ENCODE measurements at places on chromosomes 4 and X.

DNA sequence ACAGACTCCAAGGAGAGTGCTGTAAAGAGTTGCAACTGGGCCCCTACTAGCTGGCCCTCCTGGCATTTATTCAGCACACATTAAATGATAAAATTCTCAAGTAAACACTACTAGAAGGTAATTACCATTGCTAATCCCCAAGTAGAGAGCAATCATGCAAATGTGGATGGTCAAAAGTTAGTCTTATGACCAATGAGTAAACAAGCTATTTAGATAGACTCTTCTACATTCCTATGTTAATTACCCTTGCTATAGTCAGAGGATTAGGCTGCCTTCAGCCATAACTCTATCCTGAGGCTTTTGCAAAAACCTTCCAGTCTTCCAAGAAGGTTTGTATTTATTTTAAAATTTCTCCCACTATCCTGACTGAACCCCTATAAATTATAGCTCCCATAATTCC lies 28.3 kb upstream of the HPGD start:
- no peak for DNase-seq

GRCh38 chr4:38308728-38309311 lies 348.6 kb downstream of the PTTG2 start:
- DNase-seq: no peak

DNA sequence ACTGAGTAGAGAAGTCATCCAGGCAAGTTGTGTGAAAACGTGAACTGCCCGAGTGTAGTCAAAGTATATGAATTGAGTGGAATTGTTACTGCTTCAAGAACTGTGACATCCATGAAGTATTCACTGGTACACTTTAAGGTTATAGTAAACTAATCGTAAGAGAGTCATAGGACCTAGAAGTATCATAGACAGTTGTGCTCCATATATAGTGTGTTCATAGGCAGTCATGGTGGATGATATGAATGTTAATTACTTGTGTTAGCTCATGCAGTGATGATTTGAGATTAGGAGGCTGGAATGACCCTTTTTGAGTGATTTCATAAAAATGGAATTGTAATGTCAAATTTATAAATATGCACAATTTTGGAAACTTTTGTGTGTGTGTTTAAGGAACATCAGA lies 81.3 kb upstream of the TLR2 start:
- no peak for DNase-seq

DNA sequence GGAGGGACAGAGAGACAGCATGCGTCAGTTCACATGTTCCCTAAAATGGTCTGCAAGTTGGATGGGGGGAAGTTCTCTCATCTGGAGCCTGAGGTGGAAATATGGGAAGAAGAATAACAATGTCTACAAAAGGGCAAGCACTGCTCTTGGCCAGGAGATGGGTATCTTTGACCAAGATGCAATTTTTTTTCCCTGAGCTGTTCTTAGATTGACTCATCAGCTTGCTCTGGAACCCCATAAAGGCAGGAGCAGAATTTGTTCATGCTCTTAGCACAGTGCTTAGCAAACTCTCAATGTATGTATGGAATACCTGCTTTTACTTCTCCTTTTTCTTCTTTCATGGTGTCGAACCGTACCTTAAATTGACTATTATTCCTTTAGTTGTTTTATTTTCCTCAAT lies 90.5 kb upstream of the ZNF827 start:
- no peak for DNase-seq

- DNase-seq: no peak
These were observed 611.7 kb downstream of the STIM2 start for GRCh38 chr4:27472364-27472763.

GRCh38 chrX:1486177-1486576 lies 33.5 kb upstream of the ASMTL start:
- no peak for DNase-seq

DNA sequence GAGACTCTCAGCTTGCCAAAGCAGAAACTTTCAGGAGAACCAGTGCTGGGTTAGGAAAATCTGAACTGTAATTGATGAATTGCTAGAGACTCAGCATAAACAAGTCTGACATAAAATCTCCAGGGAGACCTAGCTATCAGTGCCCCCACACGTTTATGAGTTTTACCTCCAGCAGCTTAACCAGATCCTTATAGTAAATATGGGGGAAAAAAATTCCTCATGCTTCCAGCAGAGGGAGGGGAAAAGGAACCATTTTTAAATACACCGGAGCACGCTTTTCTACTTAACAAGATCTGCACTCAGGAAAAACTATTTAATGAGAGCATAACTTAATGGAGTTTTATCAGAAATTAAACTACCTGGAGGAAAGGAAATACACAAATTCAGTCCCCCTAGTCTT lies 1040.7 kb upstream of the INTU start:
- no peak for DNase-seq

GRCh38 chr4:172356016-172356415 lies 542.8 kb downstream of the GALNTL6 start:
- no peak for DNase-seq

GRCh38 chrX:133306316-133306715 lies 88.2 kb upstream of the TFDP3 start:
- DNase-seq: no peak

DNA sequence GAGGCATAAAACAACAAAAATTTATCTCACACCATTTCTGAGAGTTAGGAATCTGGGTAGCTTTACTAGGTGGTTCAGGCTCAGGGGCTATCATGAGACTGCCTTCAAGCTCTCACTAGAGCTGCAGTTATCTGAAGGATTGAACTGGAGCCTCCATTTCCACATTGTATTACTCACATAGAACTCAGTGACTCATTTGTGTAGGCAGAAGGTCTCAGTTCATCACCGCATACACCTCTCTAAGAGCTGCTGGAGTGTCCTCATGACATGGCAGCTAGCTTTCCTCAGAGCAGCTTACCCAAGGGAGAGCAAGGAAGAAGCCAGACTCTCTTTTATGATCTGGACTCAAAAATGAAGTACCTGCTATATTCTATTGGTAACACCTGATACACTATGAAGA lies 389.2 kb downstream of the IQCM start:
- DNase-seq: no peak

- DNase-seq: no peak
These were observed 2.8 kb upstream of the SULT1B1 start for GRCh38 chr4:69763233-69763632.

GRCh38 chr4:176413171-176413570 lies 93.4 kb downstream of the SPCS3 start:
- no peak for DNase-seq

DNA sequence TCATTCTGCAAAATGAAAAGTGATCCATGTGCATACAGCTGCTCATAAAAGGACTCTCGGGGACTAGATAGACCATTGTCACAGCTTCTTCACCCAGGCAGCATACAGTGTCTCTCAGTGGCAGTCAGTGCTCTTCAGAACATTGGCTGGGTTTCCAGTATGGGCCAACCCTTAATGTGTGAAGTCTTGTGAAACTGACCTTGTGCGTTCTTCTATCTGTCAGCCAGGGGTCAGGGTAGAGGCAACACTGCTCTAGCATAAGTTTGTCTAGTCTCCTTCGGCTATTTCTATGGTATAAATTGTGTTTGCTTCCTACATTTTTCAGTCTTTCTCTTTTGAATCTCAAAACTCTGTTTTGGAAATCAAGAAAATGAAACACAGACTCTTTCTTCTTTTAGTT lies 37.0 kb upstream of the SMIM31 start:
- DNase-seq: no peak

DNA sequence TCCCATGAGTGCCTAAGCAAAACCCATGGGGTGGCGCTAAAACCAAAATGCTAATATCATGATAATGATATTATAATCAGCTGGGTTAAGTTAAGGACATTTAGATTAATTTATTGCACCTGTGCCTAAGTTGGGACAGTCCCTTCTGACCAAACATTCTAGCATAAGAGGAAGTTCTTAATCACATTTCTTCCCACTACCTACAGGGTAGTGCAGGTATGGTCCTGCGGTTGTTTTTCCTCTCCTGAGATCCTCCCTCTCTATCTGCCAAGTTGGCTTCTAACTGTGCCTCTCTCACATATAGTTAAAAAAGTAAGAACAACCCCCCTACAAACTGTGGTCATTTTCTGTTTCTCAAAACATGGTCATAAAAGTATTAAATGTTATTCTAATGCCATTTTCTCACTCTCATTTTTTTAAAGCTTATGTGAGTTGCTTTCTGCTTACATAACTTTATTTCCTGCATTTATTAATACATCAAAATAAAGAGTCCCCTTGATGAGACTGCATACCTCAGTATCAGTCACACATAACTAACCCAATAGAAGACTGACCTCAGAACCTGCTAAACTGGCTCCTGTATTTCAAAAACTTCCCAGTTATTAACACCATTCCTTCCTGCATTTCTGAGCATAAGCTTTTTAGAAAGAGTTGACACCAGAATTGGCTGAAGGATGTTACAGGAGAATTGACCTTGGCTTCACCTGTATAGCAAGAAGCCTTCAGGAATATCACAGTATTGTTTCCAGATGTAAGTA lies 1332.5 kb downstream of the FSTL5 start:
- DNase-seq: peak; percentile 31

GRCh38 chr4:15336410-15337167 lies 91.2 kb upstream of the C1QTNF7 start:
- no peak for DNase-seq

DNA sequence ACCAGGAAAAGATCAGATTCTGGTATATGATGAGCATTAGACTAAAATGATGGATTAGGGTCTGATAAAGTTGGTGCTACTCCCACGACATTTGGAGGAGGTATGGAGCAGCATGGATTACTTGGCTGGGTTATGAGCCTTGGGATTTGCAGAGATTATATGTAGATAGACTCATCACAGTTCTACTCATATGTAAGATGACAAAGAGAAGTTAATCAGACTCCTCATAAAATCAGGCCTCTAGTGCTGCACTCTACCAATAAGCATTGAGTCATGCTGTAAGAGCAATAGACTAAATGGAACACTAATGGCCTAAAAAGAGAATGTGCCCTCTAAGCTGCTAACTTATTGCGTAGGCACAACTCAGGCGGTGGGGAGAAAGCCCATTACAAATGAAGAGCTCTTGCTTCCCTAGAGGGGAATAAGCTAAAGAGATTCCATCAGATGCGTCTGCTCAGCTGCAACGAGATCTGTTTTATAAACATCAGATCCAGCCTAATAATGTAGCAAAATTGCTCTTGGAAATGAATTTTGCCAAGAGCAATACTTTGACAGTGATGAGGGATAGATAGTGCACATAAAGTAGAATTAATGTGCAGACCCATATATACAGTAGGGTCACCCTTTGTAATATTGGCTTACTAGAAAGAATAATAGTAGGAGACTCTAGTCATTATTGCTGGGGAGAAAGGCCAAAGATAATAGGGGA lies 17.5 kb downstream of the LIAS start:
- no peak for DNase-seq

- DNase-seq: no peak
These were observed 38.5 kb downstream of the MAGEB5 start for GRCh38 chrX:26254436-26254835.

DNA sequence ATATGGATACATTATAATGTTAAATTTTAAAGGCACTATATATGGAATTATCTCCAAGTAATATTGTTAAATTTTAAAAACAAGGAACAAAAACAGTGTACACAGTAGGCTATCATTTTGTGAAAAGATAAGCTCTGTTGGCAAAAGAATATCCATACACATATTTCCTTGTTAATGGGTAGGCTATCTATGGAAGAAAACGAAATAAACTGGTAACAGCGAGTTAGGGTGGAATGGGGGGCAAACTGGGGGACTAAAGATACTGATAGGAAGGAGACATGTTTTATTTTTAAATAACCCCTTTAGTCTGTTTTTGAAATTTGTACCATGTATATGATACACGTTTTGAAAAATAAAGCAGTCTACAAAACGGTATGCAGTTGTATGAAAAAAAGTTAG lies 3.6 kb upstream of the TSPAN5 start:
- DNase-seq: no peak

- no peak for DNase-seq
These were observed 15.1 kb downstream of the MCF2 start for GRCh38 chrX:139692908-139693307.

GRCh38 chr4:13903061-13903460 lies 275.5 kb upstream of the BOD1L1 start:
- no peak for DNase-seq

DNA sequence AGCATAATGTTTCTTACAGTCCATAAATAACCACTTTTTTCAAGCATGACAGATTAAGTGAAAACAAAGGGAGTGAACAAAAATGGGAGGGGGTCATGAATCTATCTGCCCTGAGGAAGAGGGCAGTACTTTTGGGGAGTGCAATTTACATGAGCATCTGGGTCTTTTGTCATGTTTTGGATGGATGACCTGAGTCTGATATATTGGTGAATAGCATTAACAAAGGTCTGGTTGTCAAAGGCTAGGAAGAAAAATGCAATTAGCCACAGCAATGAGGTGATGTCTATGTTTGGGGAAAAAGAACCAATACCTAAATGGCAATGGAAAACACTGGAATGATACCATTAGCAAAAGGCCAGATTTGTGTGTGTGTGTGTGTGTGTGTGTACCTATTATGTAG lies 15.1 kb upstream of the MAD2L1 start:
- no peak for DNase-seq

DNA sequence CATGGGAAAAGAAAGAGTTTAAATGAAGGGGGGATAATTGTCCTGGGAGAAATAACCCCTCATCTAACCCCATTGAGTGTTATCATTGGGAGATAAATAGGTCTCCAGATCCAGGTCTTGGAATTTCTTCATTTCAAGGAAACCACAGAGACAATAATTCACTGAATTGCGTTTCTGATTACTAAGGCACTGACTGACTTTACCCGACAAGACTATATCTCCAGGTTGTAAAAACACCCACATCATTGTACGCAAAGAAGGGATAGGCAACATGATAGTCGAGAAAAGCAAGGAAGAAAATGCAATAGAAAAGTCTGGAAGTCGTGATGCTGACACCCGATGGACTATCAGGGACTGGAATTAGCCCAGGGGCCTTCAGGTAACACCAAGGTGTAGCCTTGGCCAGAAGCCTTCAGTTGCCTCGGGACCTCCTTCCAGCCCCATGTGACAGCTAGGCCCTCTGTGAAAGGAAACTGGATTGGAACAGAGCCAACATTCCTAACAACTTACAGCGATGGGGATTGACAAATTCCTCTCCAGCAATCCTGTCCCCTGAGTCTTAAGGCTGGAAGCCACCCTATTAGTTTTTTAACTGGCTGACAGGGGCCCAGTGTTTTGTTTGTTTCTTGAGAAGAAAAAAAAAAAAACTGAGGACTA lies 46.5 kb upstream of the RAB9B start:
- peak; percentile 12 for DNase-seq

DNA sequence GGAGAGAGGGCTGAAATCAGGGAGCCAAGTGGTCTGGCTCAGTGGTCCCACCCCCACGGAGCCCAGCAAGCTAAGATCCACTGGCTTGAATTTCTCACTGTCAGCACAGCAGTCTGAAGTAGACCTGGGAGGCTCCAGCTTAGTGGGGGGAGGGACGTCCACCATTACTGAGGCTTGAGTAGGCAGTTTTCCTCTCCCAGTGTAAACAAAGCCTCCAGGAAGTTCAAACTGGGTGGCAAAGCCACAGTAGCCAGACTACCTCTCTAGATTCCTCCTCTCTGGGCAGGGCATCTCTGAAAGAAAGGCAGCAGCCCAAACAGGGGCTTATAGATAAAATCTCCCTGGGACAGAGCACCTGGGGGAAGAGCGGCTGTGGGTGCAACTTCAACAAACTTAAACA lies 88.1 kb downstream of the NPFFR2 start:
- DNase-seq: no peak

All from epithelial cell of prostate (primary cell).